ENCODE measurements at places on chromosomes 7 and 10. TPM values are rescaled to one million over a fixed set of nuclear protein-coding genes. Genes with fewer than 3 reads are reported as not detected.

SGCE gene
- total RNA-seq = 24.0 TPM

CCDC146 gene
- 1.2 TPM for total RNA-seq

DNA sequence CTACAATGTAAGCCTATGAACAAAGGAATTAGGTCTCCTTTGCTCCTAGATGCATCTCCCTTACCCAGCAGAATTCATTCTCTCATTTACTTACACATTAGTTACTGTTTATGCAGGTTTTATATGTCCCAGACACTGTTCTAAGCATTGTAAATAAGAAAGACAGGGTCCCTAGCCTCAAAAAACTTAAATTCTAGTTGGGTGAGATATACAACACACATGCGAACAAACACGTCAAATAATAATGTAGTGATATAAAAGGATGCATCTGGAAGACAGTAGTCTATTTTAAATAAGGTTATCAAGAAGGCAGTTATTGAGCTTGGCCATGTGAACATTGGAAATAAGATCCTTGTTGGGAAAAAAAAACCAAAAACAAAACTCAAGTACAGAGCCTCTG lies 479.7 kb downstream of the DNAJB9 start:
- no peak for DNase-seq

- no peak for DNase-seq
Observed at GRCh38 chr10:106935978-106936451, 228.5 kb downstream of the SORCS1 start.

CFAP70 gene
- total RNA-seq = 0.36 TPM

CDNF gene
- 1.2 TPM for total RNA-seq

- no peak for DNase-seq
Observed at GRCh38 chr10:110735620-110736027, 91.5 kb downstream of the RBM20 start.

DNA sequence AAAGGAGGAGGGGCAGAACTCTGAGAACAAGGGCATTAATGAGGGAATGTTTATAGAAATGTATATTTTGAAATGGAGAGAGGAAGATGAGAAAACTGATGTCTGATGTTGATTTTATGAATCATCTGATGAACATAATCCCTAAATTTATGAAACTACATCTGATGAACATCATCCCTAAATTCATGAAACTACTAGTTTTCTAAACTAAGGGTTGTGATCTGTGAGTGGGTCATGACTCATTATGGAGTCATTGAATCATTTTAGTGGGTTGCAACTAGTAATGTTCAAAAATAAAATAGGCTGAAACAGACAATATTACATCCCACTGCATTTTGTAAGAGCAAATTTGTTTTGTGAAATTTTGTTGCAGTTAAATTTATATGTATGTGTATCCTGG lies 442.6 kb upstream of the TEX47 start:
- peak; percentile 53 for DNase-seq

GRCh38 chr7:150997817-150998216 lies 7.0 kb downstream of the NOS3 start:
- DNase-seq = no peak

- DNase-seq = no peak
Observed at GRCh38 chr10:10092581-10092980, 925.1 kb upstream of the CELF2 start.

DNA sequence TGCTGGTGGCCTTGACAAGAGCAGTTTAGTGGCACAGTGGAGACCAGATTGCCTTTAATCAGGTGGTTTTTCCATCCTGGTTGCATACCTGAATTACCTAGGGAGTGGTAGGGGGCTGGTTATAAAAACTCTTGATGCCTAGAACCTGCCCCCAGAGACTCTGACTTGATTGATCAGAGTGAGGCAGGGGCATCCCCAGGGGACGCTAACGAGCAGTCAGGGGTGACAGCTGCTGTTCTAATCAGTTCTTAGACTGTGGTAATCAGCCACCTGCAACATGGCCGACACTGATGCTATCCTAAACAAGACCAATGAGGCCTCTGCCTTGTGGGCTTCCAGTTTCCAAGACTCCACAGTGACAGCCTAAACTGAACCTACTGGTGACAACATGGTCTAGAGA lies 2.0 kb upstream of the OPALIN start:
- no peak for DNase-seq

DNA sequence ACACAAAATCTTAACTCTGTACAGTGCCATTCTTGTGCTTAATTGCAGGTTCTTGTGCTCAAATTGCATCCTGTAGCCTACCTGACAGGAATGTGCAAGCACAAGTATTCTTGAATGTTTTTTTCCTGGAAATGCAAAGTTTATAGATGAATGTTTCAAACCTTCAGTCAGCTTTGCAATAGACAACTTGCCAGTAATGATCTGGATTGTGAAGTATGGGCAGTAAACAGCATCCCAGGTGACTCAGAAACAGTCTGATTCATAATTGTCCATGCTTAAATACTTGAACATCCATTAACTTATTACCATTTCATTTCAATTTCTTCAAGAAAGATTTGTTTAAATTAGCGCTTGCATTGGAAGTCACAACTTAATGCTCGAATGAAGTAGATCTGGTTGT lies 347.2 kb downstream of the SDK1 start:
- no peak for DNase-seq

GRCh38 chr7:19144661-19145433 lies at the start of gene FERD3L:
FERD3L (minus strand) TSS chr7:19145421; CDS start chr7:19145362, 59 bp downstream.
- DNase-seq = no peak

DNA sequence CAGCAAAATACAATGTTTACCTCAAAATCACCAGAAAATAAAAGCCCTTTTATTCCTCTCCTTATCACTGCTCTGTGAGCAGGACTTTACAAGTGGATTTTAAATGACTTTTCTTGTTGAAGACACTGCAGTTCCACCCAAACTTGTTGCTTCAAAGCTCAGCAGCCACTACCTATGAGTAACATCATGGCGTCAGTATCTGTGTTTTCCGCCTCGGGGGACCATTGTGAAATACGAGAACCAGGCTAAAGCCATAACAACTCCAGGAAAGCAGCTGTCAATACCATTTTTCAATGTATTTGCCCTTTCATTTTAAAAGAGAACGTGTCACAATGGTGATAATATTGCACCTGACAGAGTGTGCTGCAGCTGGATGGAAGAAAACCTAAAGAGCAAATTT lies 284.0 kb upstream of the RNF32 start:
- DNase-seq = no peak

FRG2B gene
- total RNA-seq = not detected

DNA sequence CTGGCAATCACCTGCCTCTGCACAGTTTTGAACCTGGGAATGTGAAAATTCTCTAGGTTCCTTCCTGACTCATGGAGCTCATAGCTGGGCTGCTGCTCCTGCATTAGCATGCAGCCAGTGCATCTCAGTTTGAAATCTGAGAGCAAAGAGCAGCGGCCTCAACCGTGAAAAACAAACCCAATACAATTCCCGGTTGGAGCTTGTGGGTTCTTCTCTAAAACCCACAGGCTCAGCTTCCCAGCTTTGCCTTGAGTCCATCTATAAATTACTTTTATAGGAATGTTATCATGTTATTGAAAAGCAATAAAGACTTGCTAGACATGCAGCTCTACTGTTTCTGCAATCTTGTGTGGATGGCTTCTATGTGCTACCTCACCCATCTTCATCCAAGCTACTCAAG lies 191.7 kb downstream of the CXCL12 start:
- DNase-seq = no peak

DNA sequence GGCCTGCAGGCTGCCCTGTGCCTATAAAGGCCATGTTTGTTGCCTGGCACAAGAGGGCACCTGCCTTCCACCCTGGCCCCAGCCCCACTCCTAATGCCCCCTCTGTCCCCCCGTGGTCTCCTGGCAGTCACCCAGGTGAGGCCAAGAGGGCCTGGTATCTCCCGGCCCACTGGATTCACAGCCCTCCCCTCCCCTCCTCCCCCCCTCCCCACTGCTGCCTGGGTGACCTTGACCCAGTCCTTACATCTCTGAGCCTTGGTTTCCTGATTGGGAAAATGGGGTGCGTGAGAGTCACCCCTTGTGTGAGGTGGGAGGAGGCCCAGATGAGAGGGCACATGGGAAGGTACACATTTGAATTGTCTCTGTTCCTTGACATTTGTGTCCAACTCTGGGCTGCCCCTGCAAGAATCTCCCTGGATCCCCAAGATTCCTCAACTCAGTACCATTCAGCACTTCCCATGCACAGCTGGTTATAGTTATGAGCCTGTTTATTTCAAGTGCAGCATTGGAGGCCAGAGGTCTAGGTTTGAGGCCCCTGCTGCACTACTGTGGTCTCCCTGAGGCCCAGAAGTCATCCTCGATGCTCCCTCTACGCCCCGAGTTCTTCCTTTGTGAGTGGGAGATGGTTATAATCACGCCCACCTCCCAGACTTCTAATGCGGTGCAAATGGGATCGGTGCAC lies 58.9 kb downstream of the TMEM270 start:
- DNase-seq = no peak

DNA sequence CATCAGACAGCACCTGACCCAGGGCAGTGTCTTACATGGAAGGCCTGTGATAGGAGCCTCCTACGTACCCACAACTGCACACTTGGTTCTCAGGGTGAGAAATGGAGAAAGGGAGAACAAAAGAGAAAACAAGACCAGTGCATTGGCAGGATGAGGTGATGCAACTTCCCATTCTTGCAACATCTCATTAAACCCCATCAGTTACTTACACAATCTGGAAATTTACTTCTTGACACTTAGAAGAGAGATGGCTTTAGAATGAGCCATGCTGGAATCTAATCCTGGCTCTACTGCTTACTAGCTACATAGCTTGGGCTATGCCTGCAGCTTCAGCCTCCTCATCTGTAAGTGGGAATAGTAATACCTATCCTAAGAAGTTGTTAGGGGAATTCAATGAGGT lies 391.7 kb downstream of the KCNMA1 start:
- no peak for DNase-seq

DNA sequence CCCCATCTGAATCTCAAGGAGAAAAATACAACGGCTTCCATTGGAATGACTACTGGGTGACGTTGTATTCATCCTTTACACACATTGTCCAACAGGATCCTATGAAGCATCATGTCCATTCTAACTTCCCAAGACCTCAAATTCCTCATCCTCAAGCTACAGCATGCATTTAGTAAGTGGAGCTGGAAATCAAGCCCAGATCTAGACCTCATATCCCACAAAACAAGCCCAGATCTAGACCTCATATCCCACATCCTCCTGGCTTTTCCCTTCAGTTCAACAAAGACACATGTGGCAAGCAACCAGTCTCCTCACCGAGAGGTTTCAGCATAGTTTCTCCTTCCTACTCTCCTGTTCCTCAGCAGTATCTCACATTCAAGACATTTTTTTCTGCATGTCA lies 12.2 kb downstream of the IGF2BP3 start:
- DNase-seq = no peak

GRCh38 chr10:5147255-5147980 lies 37.5 kb downstream of the AKR1C8 start:
- no peak for DNase-seq

CUBN gene
- 0.60 TPM for total RNA-seq

TYSND1 gene
- 19.1 TPM for total RNA-seq

GRCh38 chr7:156558198-156558597 lies 82.4 kb upstream of the RNF32 start:
- peak; percentile 46 for DNase-seq

EXOC6 gene
- 17.6 TPM for total RNA-seq

LMOD2 gene
- not detected for total RNA-seq

CUTC gene
- 39.2 TPM for total RNA-seq

C7orf33 gene
- total RNA-seq = not detected

TMEM273 gene
- not detected for total RNA-seq

Measured in A172 (cell line).